ENCODE measurements at places on chromosomes 1 and 21.

DNA sequence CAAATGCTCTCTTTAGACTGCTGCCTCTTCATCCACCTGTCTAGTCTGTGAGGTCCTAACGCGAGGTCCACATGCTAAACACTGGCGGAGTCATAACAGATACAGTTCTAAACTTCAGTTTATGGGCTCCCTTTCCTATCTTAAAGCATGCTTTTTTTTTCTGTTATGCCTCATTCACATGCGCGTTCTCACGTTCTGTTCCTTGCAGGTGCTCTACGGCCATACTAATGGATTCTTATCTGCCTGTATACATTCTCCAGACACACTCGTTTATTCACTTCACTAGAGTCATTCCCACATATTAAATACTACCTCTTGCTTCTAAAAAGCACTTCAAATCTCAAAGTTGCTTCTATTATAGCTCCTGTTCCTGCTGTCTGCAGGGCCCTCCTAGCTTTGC, 38.7 kb downstream of the PHC2 start:
- DNase-seq = no peak

GRCh38 chr1:201220388-201220715, 29.7 kb downstream of the IGFN1 start:
- DNase-seq = no peak

GRCh38 chr1:204545202-204545601, 29.0 kb downstream of the MDM4 start:
- no peak for DNase-seq

DNA sequence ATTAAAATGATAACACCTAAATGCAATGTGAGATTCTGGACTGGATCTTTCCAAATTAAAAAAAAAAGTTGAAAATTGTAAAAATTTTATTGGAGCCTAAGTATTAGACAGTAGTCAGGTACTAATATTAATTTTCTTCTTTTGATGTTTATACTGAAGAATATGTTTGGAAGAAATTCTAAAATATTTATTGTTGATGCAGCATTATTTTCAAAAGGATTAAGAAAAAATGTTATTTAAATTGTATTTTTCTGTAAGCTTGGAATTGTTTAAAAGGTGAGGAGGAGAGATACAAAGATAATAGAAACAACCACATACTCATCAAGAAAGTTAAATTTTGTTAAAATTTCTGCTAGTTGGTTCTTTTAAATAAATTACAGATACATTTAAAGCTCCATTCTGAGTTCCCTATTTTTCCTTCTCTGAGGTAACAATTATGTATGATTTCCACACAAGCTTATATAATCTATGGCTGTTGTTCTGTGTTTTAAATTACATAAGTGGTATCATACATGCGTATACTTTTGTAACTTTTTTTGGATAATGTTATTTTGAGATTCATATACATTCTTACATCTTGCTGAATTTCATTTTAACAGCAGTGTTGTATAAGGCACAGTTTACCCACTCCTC, 180.3 kb upstream of the RGS18 start:
- DNase-seq = no peak

- peak; percentile 88 for DNase-seq
Measured at GRCh38 chr1:42963378-42964043, 4.8 kb upstream of the SLC2A1 start.

All from M059J (cell line).